Amniotic epithelial cell (primary cell): ENCODE measurements at places on chromosomes 3 and 15.

DNA sequence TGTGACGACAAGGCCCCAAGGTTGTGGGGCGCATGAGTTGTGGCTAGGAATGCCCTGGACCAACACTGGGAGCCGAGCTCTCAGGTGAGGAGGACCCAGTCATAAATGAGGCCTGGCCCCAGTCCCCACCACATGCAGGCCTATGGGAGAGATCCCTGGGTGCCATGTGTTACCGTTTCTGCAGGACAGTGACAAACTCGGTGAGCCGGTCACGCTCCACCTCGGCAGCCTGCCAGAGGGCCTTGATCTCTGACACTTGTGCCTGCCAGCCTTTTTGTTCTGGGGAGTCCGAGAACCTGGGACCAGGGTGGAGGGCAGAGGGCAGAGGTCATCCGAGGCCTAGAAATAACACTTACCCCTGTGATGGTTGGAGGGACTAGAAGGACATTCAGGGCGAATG, 27.7 kb upstream of the HHATL start:
- no peak for DNase-seq

DNA sequence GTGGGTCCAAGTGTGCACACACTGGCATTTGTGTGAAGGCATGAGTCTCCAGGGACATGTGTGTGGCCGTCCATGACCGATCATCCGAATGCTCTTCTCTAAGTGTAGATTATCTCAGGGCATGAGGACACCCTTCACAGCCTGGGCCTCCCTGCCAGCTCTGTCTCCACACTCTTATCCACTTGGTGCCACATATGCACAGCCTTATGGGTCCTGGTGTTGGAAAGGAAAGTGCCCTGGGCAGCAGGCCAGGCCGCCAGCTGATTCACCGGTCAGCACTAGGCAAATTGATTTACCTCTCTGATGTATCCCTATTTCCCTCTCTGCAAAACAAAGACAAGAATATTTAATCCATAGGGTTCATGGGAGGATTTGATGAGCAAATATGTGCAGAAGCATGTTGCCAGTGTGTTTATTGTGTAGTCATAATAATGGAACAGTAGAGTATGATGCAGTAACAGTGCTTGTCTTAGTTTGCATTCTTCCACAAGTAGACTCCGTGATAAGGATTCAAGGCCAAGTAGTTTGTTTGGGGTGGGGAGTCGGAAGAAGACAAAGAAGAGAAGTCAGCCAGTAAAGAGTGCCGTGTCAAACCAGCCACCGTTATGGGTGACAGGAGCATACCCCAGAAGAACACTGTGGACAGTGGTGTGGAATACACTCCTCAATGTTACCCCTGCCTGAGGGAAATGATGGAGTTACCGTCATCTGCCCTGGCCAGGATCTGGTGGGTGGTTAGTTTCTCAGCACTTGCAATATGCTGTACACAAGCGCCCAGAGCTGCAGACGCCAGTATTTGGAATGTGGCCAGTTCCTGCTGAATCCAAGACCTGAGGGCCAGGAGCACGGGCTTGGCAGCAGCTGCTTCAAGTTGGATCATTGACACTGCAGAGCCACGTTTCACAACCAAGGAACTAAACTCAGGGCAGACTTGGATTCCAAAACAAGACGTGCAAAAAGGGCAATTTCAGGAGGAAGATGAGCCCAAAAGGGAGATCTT, 85.1 kb downstream of the MTHFS start:
- peak; percentile 88 for DNase-seq

DNA sequence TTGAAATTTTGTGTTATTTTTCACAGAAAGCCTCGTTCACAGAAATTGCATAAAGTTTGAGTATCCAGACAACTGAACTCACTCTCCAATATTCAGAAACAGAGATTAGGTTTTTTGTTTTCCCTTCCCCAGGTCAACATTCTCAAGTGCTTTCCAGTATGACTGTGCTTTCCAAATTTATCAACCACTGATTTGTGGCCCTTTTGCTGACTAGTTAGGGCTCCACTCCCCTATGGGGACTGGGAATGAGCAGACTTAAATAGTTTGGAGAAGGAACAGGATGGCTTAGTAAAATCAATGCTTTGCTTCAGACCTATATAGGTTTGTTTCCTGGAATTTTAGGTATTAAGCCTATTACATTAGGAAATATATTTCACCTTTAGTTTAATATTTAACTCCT, 38.2 kb upstream of the NAALADL2 start:
- DNase-seq = no peak

DNA sequence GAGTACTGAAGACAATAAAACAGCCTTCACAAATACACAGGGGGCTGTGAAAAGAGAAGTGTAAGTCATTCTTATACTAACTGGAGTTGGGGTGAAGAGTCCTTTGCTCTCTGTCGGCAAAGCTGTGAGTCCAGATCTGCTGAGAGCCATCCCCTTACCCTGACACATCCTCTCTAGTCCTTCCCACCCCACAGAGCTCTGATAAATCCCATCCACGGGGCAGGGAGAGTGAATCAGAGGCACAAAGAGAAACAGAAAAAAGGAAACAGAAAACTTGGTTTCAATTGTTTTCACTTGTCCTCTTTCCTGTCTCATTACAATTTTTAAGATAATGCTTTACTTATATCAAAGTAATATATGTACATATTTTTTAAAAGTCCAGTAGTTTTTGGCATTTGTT, 18.2 kb upstream of the ZNF639 start:
- DNase-seq = peak; percentile 38

GRCh38 chr15:85746641-85747040, 48.1 kb downstream of the KLHL25 start:
- DNase-seq = no peak
